Cerebellar nuclear complex (tissue), 1 donor: ENCODE measurements at places on chromosomes 2 and 18.

DNA sequence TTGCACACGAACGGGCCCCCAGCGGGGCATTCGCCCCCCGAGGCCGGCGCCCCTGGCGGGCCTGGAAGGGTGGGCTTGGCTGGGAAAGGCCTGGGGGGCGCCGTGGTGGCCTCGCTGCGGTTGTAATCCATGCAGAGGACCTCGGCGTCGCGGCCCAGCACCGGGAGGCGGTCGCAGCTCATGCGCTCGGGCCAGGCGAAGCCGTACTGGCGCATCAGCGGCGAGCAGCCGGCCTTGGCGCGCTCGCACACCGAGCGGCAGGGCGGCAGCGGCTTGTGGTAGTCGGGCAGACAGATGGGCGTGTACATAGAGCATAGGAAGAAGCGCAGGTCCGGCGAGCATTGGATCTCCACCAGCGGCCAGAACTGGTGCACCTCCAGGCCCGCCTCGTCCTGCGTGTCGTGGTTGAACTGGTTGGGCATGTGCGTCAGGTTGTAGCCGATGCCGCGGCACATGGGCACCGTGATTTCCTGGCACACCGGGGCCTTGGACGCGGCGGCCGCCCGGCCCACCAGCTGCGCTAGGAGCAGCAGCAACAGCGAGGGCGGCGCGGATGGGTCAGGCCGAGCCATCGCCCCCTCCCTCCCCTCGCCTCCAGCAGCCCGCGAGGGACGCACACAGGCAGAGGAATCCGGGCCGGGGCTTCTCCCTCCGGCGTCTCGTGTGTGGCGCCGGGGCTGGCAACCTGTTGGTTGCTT, 1.4 kb downstream of the FZD5 start:
- DNase-seq = no peak

DNA sequence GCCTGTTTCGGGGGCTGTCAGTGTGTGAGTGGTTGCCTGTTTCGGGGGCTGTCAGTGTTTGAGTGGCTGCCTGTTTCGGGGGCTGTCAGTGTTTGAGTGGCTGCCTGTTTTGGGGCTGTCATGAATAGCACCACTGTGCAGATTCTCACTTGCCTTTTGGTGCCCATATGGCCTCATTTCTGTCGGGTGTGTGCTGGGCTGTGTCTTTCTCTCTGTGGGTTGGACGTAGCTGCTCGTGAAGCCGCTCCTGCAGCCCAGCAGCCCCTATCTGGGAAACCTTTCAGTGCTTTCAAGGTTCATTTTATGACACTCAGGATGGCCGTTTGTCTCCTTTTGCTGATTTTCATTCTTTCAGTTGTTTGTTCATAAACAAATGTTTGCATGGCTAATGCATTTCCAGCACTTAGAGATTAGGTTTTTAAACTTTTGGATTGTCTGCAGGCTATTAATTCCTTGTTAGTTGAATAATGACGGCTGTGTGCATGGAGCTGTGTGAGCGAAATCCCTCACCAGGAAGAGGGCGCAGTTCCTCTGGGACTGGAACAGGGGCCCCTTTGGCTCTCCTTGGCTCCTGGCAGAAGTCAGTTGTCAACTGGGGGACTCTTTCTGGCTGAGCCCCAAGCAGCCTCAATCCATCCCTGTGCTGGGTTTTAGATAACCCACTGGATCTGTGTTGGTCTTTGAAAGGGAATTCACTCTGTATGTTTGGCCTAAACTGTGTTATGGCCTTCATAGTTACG, 10.8 kb downstream of the AGAP1 start:
- DNase-seq = no peak

- DNase-seq = no peak
Observed at GRCh38 chr18:38243291-38243690, 677.7 kb upstream of the CELF4 start.

DNA sequence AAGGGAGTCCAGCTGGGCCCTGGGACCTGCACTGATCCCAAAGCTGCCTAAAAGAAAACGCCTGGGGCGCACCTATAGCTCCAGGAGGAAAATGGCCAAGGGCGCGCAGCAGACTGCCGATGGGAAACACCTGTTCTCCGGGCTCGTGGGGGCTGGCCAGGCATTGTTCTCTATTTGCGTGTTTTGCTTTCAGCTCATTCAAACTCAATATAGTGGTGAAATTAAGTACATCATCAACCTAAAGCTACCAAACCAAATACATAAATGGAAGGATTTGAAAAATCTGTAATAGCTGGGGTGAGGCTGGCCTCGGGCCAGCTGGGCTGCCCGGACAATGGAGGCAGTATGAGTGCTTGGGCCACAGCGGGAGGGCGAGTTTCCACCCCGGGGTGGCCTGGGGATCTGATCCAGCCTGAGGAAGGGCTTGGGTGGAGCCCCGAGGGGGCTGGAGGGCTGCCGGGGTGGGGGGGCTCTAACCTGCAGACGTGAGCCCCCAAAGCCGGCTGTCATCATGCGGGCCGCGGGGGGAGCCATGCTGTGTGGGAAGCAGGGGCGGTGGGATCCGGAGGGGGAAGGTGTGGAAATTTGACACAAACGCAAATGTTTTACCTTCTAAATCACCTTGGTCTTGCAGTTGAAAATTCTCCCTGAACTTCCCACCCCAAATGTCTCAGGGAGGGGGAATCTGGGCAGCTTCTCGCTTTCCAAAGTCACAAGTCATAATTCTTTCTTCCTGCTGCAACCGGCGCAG, 77.6 kb downstream of the ASB1 start:
- no peak for DNase-seq

GRCh38 chr2:229861431-229861830, 60.4 kb downstream of the TRIP12 start:
- no peak for DNase-seq

DNA sequence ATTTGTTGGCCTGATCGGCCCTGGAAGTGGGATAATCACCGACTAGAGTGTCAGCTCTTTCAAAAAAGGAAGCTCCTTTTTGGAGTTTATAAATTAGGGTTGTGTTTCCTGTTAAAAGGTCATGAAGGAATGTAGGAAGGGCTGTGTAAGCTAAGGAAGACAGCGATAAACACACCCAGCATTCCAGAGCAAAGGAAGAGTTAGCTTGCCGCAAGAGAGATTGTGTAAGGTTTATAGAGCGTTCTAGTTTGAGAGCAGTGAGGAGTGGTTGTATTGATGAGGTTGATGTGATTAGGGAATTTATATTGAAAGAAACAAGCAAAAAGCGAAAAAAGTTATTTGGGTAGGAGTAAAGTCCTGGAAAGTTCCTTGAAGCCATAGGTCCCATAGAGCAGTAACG, 3.5 kb upstream of the ILKAP start:
- no peak for DNase-seq

GRCh38 chr2:96218508-96219131, 10.0 kb upstream of the STARD7 start:
- no peak for DNase-seq

DNA sequence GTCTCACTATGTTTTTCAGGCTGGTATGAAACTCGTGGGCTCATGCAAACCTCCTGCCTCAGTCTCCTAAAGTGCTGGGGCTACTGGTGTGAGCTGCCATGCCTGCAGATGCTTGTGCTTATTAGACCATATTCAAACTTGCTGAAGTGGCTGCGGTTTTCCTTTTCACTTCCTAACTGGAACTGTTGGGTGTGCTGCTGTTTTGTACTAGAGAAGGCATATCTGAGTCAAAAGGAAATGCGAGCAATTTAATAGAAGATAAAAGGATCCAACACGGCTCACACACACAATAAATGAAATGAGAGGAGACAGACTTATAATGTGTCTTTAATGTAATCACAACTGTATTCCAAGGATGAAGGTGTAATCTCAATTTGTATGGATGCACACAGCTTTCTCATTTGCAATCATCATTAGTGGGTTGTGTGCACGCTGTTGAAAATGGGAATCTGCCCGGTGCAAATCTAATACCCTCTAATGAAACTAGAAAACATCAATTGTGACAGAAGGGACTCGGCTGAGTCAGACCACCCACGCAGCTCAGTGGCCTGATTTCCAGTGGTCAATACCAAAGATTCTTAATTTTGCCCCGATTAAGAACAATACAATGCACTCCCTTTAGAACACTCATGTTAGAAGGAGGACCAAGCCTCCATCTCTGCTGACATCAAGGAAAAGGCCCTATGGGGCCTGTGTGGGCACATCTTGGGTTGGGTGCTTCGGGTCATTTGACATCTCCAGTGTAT, 532.7 kb downstream of the TDRD15 start:
- DNase-seq = no peak

- DNase-seq = no peak
Observed at GRCh38 chr2:134926231-134926931, 7.8 kb downstream of the CCNT2 start.

DNA sequence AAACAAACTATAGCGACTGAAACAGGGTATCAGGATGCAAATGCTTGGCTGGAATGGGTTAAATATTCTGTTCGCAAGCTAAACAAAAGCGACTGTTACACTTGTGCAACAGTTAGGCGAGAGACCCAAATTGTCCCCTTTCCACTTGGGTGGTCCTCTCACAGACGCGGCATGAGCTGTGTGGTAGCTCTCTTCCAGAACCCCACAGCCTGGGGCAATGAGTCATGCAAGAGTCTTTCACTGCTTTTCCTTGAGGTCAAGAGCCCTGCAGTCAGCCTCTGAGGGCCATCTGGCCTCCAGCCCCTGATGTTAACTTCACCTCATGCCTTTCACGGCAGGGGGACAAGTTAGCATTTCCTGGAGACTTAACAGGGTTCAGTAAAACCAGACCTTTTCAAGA, 25.7 kb downstream of the SULT1C4 start:
- no peak for DNase-seq

GRCh38 chr2:172095905-172096625, 6.6 kb downstream of the DLX2 start:
- DNase-seq = no peak

DNA sequence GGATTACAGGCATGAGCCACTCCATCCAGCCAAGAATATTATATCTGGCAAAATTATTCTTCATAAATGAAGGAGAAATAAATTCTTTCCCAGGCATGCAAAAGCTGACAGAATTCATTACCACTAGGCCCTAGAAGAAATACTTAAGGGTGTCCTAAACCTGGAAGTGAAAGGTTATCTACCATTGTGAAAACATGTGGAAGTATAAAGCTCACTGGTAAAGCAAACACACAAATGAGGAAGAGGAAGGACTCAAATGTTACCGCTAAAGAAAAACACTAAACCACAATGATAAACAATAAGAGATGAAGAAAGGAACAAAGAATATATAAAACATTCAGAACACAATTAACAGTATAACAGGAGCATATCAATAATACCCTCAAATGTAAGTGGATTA, 171.8 kb downstream of the CAMKMT start:
- no peak for DNase-seq

DNA sequence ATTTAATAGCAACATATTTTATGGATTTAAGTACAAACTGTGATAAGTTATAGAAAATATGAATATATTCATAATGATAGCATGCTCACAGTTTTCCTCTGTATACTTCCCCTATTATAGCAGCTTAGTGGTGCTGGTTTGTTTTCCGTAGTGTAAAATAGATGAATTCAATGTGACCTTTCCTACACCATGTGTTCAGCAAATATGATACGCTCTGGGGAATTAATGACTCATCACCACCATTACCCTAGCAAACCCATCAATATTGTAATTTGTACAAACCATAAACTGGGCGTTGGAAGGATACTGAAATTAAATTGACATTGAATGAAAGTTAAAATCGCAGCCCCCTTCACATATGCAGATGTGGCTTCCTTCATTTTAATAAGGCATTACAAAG, 58.7 kb upstream of the CDH19 start:
- DNase-seq = no peak

DNA sequence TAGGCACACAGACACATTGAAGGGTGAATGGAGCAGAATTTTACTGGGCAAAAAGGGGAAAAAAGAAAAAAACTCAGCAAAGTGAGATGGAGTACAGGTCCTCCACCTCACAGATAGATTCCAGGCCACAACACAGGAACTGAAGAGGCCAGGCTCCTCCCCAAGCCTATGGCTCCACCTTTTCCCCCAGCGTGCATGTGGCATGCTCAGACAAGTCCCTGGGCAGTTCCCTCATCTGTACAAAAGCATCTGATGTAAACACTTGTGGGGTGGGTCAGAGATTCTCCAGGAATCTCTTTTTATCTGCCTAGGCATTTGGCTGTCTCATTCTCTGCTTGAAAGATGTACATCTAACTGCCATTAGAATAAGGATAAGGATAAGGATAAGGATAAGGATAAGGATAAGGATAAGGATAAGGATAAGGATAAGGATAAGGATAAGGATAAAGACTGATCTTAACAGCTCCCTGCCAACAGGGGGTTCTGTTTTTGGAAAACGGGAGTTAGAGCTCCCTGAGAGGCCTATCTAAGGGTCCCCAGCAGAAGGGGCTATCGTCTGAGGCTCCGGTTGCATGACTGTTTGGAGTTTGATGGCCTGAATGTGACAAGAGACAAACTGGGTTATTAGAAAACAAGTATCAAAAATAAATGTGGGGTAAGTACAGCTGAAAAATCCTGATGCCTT, 17.2 kb upstream of the ASXL3 start:
- DNase-seq = no peak

DNA sequence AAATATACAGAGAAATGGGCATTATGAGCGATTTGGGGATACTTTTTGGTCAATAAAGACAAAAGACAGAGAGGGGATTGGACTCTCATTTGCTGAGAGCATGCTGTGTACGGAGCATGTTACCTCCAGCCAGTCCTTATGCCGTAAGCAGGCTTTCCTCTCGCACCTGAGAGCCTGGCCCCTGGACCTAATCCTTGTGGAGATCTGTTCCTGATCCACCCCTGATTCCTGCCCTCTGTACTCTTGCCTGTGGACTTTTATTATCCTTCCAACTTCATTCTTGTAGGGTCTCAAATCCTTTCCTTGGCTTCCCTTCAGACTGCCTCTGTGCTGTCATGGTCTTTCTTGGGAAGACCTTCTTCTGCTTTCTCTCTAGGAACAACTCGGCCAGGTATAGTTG, 803.1 kb upstream of the RAB6C start:
- DNase-seq = no peak

DNA sequence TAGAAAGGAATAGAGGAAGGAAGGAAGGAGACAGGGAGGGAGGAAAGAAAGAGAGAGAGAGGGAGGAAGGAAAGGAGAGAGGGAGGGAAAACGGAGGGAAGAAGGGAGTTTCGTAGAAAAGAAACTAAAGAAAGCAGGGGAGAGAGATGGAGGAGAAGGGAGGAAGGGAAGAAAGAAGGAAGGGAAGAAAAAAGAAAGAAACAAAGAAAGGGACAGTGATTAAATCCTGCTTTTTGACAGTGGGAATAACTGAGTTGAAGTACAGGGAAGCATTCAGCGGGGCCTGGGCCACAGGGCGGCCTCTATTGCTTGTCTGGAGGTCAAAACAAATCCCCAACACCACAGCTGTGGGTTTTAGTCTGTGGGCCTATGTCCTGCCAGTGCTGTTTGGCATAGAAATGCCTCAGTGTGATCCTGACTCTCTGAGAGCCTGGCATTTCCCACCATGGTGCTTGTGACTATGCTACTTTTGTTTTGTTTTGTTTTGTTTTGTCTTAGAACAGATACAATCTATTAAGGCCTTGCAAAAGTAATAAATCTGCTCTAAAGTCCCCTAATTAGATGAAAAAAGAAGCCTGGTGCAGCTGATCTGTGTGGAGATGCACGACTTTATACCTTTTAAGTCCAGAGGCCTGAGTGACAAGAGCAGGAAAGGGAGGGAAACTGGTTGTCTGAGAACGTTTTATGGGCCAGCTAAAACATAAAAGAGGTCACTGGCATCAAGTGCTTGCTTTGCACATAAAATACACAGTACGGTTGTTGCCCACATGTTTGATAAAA, 40.0 kb downstream of the IL1RL2 start:
- no peak for DNase-seq

GRCh38 chr18:2502880-2503279, 68.4 kb downstream of the METTL4 start:
- no peak for DNase-seq
